Spinal cord (tissue), 10 donors: ENCODE measurements at places on chromosomes 12 and 14. TPM values are rescaled to one million over a fixed set of nuclear protein-coding genes. Genes with fewer than 3 reads are reported as not detected.

Gene HEBP1
- polyA plus RNA-seq, result 32.4 TPM

Gene STYK1
- polyA plus RNA-seq, result 6.4 TPM

Gene GPR84
- polyA plus RNA-seq, result 0.41 TPM

Gene ST8SIA1
- 34.0 TPM for polyA plus RNA-seq

Gene HHIPL1
- 6.2 TPM for polyA plus RNA-seq

Gene LYZ
- 4.1 TPM for polyA plus RNA-seq

Gene LRIG3
- 14.0 TPM for polyA plus RNA-seq

Gene FAM222A
- polyA plus RNA-seq, result 21.9 TPM

Gene SYT1
- polyA plus RNA-seq, result 113 TPM

Gene R3HDM2
- polyA plus RNA-seq, result 98.2 TPM

Gene MYO1H
- 0.90 TPM for polyA plus RNA-seq

Gene IL31
- polyA plus RNA-seq, result not detected

Gene AMDHD1
- polyA plus RNA-seq, result 0.87 TPM

Gene TTC6
- 2.8 TPM for polyA plus RNA-seq

Gene TPH2
- polyA plus RNA-seq, result 0.48 TPM

Gene APOLD1
- 17.0 TPM for polyA plus RNA-seq

Gene PPP2R5C
- polyA plus RNA-seq, result 104 TPM

Gene LBHD2
- 0.44 TPM for polyA plus RNA-seq

Gene RTN1
- polyA plus RNA-seq, result 955 TPM

Gene GALNT9
- 36.0 TPM for polyA plus RNA-seq

Gene E2F7
- 3.1 TPM for polyA plus RNA-seq

Gene GPR162
- polyA plus RNA-seq, result 113 TPM

Gene C12orf54
- polyA plus RNA-seq, result 1.1 TPM

Gene MAP3K9
- polyA plus RNA-seq, result 19.6 TPM

Gene TMEM229B
- 56.0 TPM for polyA plus RNA-seq

Gene EAPP
- polyA plus RNA-seq, result 48.3 TPM

Gene RPL10L
- polyA plus RNA-seq, result not detected

Gene SIX6
- not detected for polyA plus RNA-seq

Gene POTEM
- polyA plus RNA-seq, result not detected

Gene FOXJ2
- 18.7 TPM for polyA plus RNA-seq

Gene OR4E2
- not detected for polyA plus RNA-seq

Gene TSPAN11
- 44.2 TPM for polyA plus RNA-seq

Gene PYGL
- 21.8 TPM for polyA plus RNA-seq

Gene LALBA
- polyA plus RNA-seq, result not detected

Gene ADCY6
- 90.2 TPM for polyA plus RNA-seq

Gene KLHL33
- polyA plus RNA-seq, result 0.46 TPM

Gene RNASE3
- polyA plus RNA-seq, result not detected
